DMS79 (cell line): ENCODE measurements at places on chromosomes 3 and 15.
A peak's percentile ranks its signal among the peaks of the same experiment; 100 is the strongest.

- DNase-seq, result peak; percentile 15
These were observed 738 bp downstream of the YEATS2 start for GRCh38 chr3:183698318-183698751.

DNA sequence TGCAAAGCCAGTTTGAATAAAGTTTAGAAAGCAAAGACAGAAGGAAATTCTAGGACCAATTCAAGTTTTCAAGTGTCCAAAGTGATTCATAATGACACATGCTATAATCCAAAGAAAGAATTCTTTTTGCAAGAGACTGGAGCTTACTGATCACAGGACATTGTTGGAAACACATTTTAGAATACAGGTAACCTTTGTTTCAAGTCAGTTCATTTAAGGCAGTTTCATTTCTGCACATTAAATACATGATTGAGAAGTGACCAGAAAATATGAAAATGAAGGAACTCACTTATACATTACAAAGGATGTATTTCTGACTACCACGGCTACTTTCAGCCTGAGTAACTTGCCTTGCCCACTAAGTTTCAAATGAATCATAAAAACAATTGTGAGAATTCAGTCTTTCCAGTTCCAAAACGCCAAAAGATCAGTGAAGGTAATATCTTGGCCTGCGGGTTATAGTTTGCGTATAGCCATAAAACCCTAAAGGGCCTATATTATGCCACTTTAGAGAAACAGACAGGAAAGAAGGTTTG lies 48.7 kb downstream of the PRICKLE2 start:
- DNase-seq, result no peak

GRCh38 chr15:58686286-58686685 lies 63.2 kb downstream of the ADAM10 start:
- no peak for DNase-seq

- DNase-seq, result no peak
These were observed 205.5 kb upstream of the MRPL3 start for GRCh38 chr3:131708241-131708640.

GRCh38 chr15:101646672-101647071 lies 5.5 kb downstream of the TM2D3 start:
- no peak for DNase-seq

GRCh38 chr3:129280183-129280582 lies 1.5 kb downstream of the HMCES start:
- DNase-seq, result no peak

- DNase-seq, result no peak
These were observed 17.2 kb downstream of the EAF2 start for GRCh38 chr3:121852256-121852655.

- DNase-seq, result no peak
These were observed 9.2 kb downstream of the NFKBIZ start for GRCh38 chr3:101858464-101859030.
